Activated CD4-positive, alpha-beta T cell treated with anti-CD3 and anti-CD28 coated beads, Interleukin-2, amount 10 ng/mL, durations not matched to agents 7 days and 5 days (primary cell): ENCODE measurements at places on chromosomes 13 and 19. TPM values are rescaled to one million over a fixed set of nuclear protein-coding genes. Genes with fewer than 3 reads are reported as not detected.

- H3K27ac ChIP-seq = peak overlapping the region; percentile 26
- no peak overlapping the region for H3K4me3 ChIP-seq
- DNase-seq = no peak
- H3K4me1 ChIP-seq = peaks cover 63% of the 10 kb centered on the region
- H3K27me3 ChIP-seq = no peaks in the 10 kb centered on the region
These were observed 3.3 kb downstream of the GPR18 start for GRCh38 chr13:99254830-99255229.

Gene S1PR2
- total RNA-seq = 6.5 TPM

DNA sequence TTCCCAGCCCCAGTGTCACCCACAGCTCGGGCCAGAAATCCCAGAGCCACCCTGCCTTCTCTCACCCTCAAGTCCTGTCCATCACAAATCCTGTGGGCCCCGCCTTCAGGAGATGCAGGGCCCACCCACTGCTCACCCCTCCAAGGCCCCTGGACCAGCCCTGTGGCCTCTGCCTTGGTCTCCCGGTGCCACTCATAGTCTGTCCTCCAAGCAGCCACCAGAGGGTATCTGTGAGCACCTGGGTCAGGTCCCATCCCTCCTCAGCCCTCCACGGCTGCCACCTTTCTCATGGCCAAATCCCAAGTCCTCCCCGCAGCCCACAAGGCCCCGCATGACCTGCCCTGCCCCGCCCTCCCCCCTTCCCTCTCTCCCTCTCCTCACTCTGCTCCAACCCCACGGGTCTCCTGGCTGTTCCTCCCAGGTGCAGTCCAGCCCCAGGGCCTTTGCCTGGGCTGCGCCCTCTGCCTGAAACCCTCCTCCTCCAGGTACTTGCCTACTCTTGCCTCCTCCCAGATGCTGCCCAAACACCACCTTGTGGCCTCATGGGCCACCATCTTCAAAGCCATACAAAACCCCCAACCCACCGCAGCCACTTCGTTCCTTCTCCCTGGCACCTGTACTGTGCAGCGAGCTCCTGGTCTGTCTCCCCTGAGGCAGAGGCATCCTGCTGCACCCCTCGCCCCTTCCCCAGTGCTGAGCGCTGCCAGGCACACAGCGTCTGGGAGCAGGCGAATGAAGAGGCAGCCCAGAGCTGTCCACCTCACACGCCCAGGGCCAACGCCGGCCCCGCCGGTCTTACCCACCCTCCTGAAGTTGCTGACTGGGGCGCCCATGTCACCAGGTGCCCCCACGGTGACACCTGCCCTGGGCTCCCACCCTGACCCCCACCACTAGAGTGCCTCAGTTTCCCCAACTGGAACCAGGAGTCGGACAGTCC is 13.2 kb upstream of the UQCR11 start:
- DNase-seq = peak; percentile 41
- H3K36me3 ChIP-seq = peaks cover 29% of the 10 kb centered on the region
- H3K27me3 ChIP-seq = no peaks in the 10 kb centered on the region
- H3K27ac ChIP-seq = peak overlapping the region; percentile 64

Gene ANGPTL8
- not detected for total RNA-seq

Gene CRX
- not detected for total RNA-seq

Gene ZNF497
- 1.4 TPM for total RNA-seq

DNA sequence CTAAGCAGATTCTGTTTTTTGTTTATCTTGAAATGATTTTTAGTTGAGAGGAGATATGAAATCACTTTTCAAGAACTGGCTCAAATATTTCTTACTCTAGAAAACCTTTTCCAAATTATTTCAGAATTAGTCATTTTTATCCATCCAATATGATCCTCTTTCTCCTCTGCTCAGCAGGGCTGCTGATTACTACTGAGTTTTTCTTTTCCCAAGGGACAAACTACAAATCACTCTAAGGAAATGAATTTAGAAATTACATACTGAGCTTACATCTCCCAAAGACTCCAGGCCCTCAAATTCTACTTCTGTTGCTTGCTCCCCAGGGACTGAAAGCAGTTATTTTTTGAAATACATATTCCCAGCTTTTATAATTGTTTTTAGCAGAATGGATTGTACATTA is 87.4 kb upstream of the UFM1 start:
- no peaks in the 10 kb centered on the region for H3K36me3 ChIP-seq
- H3K4me3 ChIP-seq = no peak overlapping the region
- no peaks in the 10 kb centered on the region for H3K27me3 ChIP-seq
- H3K27ac ChIP-seq = no peak overlapping the region
- H3K4me1 ChIP-seq = no peaks in the 10 kb centered on the region

- H3K27ac ChIP-seq = no peak overlapping the region
- H3K4me3 ChIP-seq = no peak overlapping the region
- no peak for DNase-seq
- no peaks in the 10 kb centered on the region for H3K4me1 ChIP-seq
- no peaks in the 10 kb centered on the region for H3K36me3 ChIP-seq
- H3K27me3 ChIP-seq = no peaks in the 10 kb centered on the region
These were observed 130.8 kb upstream of the PCDH20 start for GRCh38 chr13:61546413-61546812.

DNA sequence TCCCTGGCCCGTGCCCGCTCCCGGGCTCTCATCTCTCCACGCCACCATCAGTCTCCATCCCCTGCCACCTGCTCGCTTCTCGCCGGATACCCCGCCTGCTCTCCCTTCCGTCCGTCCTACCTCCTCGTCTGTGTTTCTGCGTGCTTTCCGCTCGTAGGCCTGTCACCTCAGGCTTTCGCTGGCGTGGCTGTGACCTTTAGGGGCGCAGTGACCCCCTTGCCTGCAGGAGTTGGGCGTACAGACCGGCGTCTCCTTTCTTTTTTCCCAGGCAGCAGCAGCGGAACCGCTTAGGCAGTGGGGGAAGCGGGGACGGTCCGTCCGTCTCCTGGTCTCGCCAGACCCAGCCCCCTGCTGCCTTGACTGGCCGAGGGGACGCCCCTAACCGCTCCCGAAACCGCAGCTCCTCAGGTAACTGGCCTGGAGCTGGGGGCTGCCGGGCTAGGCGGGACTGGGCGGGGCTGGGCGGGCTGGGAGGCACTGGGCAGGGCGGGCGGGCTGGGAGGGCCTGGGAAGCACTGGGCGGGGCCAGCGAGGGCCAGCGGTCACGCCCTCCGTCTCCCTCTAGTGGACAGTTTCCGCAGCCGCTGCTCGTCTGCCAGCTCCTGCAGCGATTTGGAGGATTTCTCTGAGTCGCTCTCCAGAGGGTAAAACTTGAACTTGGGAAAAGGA is 6.3 kb downstream of the PGLYRP1 start:
- H3K36me3 ChIP-seq = peaks cover 14% of the 10 kb centered on the region
- H3K4me3 ChIP-seq = peak overlapping the region; percentile 76
- H3K27ac ChIP-seq = peak overlapping the region; percentile 50

DNA sequence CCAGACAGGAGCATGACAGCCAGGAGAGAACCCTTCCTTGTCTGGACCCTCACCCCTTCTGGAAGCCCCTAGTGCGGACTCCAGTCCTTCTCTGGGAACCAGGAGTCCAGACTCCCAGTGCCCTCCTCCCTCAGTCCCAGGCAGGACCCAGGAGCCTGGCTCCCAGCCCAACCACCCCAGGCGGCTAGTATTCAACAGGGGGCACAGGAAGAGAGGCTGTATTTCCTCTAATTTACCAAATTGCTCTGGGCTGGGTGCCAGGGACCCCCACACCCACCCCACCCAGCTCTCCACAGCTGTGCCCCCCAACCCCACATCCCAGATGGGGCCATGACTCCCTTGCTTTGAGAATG is 3.3 kb downstream of the GRIN2D start:
- H3K36me3 ChIP-seq = peaks cover 3% of the 10 kb centered on the region
- no peak overlapping the region for H3K27ac ChIP-seq
- peak overlapping the region; percentile 77 for H3K4me3 ChIP-seq
- H3K27me3 ChIP-seq = peaks cover 56% of the 10 kb centered on the region

Gene KPTN
- total RNA-seq = 12.5 TPM

GRCh38 chr19:57818378-57818777 is 3.7 kb upstream of the ZNF552 start:
- H3K36me3 ChIP-seq = peaks cover 34% of the 10 kb centered on the region
- H3K4me3 ChIP-seq = peak overlapping the region; percentile 96
- no peak for DNase-seq
- H3K27ac ChIP-seq = peak overlapping the region; percentile 52

GRCh38 chr13:107301724-107302374 is 733.9 kb upstream of the ARGLU1 start:
- H3K36me3 ChIP-seq = no peaks in the 10 kb centered on the region
- H3K27me3 ChIP-seq = no peaks in the 10 kb centered on the region
- no peak overlapping the region for H3K27ac ChIP-seq
- H3K4me3 ChIP-seq = no peak overlapping the region
- no peaks in the 10 kb centered on the region for H3K4me1 ChIP-seq
- no peak for DNase-seq

DNA sequence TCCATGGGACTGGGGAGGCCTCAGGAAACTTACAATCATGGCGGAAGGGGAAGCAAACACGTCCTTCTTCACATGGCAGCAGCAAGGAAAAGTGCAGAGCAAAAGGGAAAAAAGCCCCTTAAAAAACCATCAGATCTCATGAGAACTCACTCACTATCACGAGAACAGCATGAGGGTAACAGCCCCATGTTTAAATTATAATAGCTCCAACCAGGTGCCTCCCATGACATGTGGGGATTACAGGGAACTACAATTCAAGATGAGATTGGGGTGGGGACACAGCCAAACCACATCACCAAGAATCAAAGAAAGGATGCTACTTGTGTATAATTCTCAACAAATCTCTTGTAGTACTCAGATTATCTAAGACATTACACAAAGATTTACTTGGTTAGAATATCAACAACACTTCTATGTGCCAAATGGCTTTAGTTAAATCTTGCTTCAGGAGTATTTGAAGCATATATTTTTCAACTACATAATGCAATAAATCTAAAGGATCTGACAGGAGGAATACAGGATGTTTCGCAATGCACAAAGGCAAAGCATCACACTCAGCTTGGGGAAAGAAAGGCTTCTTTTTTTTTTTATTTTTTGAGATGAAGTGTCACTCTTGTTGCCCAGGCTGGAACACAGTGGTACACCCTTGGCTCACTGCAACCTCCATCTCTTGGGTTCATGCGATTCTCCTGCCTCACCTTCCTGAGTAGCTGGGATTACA is 180.0 kb downstream of the LHFPL6 start:
- no peaks in the 10 kb centered on the region for H3K4me1 ChIP-seq
- no peak overlapping the region for H3K4me3 ChIP-seq
- no peak for DNase-seq
- H3K27me3 ChIP-seq = peaks cover 11% of the 10 kb centered on the region
- H3K27ac ChIP-seq = no peak overlapping the region

- peaks cover 3% of the 10 kb centered on the region for H3K36me3 ChIP-seq
- no peaks in the 10 kb centered on the region for H3K27me3 ChIP-seq
- no peak overlapping the region for H3K27ac ChIP-seq
- H3K4me3 ChIP-seq = no peak overlapping the region
- peaks cover 14% of the 10 kb centered on the region for H3K4me1 ChIP-seq
These were observed 52.4 kb downstream of the LATS2 start for GRCh38 chr13:21009036-21009435.

Gene ZSWIM9
- 6.9 TPM for total RNA-seq

DNA sequence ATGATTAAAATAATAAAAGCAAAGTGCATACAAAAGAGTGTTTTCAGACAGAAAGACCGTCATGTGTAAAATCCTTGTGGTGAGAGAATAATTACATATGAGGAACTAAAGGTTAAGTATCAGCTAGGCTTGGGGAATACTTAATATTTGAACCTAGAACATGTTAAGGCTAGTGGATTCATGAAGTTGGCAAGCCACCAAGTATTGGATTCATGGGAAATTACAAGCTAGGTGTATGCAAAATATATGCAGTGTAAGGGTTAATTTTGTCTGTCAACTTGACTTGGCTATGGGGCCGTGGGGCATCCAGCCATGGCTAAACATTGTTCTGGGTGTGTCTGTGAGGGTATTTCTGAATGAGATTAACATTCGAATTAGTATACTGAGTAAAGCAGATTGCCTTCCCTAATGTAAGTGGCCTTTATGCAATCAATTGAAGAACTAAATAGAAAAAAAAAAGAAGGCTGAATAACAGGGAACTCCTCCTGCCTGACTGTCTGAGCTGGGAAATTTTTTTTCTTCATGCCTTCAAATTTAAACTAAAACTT is 533.5 kb upstream of the KLF12 start:
- no peak overlapping the region for H3K27ac ChIP-seq
- peaks cover 8% of the 10 kb centered on the region for H3K27me3 ChIP-seq
- H3K4me3 ChIP-seq = no peak overlapping the region
- no peaks in the 10 kb centered on the region for H3K4me1 ChIP-seq
- H3K36me3 ChIP-seq = no peaks in the 10 kb centered on the region
- no peak for DNase-seq

GRCh38 chr13:48233889-48234488 is 983 bp downstream of the ITM2B start:
- peaks cover 11% of the 10 kb centered on the region for H3K27me3 ChIP-seq
- peaks cover 42% of the 10 kb centered on the region for H3K36me3 ChIP-seq
- DNase-seq = no peak
- peaks cover 41% of the 10 kb centered on the region for H3K4me1 ChIP-seq
- peak overlapping the region; percentile 97 for H3K27ac ChIP-seq

- H3K4me1 ChIP-seq = peaks cover 4% of the 10 kb centered on the region
- no peak overlapping the region for H3K4me3 ChIP-seq
- no peaks in the 10 kb centered on the region for H3K27me3 ChIP-seq
- H3K36me3 ChIP-seq = peaks cover 6% of the 10 kb centered on the region
- no peak overlapping the region for H3K27ac ChIP-seq
These were observed 4.9 kb downstream of the ACP4 start for GRCh38 chr19:50794876-50795663.

Gene ABHD13
- 9.9 TPM for total RNA-seq

DNA sequence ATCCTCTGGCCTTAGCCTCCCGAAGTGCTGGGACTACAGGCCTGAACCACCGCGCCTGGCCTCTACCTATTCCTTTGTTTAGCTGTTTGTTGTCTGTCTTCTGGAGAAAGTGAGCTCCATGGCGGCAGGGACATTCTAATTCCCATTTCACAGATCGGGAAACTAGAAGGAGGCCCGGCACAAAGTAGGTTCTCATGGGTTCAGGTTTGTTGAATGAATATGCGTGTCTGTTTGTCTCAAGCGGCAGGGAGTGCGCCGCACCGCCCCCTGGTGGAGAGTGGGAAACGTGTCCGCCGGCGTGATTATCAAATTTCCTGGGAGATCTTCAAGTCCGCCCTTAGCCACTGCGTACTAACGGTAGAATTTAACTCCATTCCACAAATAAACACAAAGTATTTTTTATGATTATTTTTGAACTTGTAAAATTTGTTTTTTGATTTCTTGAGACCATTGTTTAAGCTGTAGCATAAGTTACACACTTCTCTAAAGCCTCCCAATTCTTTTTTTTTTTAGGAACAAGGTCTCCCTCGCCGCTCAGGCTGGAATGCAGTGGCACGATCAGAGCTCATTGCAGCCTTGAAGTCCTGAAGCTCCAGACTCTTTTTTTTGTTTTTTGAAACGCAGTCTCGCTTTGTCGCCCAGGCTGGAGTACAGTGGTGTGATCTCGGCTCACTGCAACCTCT is 8.9 kb upstream of the CCDC9 start:
- no peaks in the 10 kb centered on the region for H3K27me3 ChIP-seq
- H3K36me3 ChIP-seq = no peaks in the 10 kb centered on the region
- peak; percentile 83 for DNase-seq

Gene IGFL1
- total RNA-seq = not detected

- no peaks in the 10 kb centered on the region for H3K27me3 ChIP-seq
- H3K27ac ChIP-seq = no peak overlapping the region
- no peaks in the 10 kb centered on the region for H3K36me3 ChIP-seq
- no peak for DNase-seq
These were observed 522.1 kb downstream of the SUCLA2 start for GRCh38 chr13:47478985-47479384.
